ENCODE measurements at places on chromosomes 1 and 21. TPM values are rescaled to one million over a fixed set of nuclear protein-coding genes. Genes with fewer than 3 reads are reported as not detected.

The RAB3B gene
- total RNA-seq, result under 0.01 TPM

The S100A14 gene
- total RNA-seq, result 1,580 TPM

- DNase-seq, result no peak
Observed at GRCh38 chr21:46294647-46295176, 8.6 kb downstream of the YBEY start.

DNA sequence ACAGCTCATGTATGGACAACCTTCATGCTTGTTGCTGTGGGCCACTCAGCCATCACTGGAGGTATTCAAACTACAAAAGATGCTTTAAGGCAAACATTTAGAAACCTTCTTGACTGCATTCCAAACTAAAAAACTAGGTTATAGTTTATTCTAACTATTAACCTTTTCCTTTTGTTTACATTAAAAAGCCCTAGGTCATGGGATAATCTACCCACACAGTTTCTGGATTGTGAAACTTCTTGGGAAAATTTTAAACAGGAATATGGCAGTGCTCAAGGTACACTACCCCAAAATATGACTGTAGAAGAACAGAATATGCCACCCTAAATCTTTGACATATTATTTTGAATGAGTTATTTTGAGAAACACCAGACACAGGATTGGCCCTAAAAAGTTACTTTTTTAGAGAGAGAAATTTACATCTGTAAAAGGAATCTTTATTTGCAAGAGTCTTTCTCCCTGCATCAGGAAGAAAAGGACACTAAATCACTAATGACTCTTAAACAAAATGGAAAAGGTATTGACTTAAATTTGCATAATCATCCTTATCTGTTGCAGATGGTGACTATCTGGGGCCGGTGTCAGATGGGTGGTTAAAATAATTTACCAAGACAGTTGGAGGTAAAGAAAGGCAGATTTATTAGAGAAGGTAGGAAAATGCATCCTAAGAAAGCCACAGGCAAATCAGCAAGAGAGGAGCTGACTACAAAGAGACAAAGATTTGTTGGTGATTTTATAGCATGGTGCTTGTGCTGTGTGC is 25.1 kb upstream of the NUF2 start:
- DNase-seq, result no peak

- no peak for DNase-seq
Observed at GRCh38 chr21:45876381-45877170, 105.0 kb upstream of the COL6A1 start.

- no peak for DNase-seq
Observed at GRCh38 chr1:47576758-47577115, 138.9 kb downstream of the FOXD2 start.

- DNase-seq, result no peak
Observed at GRCh38 chr1:18932387-18932786, 24.1 kb downstream of the IFFO2 start.

Data from esophagus squamous epithelium (tissue), 5 donors.